ENCODE measurements at places on chromosomes 6 and 20.

- DNase-seq: no peak
Observed at GRCh38 chr6:140403020-140403419, 1028.6 kb upstream of the CITED2 start.

DNA sequence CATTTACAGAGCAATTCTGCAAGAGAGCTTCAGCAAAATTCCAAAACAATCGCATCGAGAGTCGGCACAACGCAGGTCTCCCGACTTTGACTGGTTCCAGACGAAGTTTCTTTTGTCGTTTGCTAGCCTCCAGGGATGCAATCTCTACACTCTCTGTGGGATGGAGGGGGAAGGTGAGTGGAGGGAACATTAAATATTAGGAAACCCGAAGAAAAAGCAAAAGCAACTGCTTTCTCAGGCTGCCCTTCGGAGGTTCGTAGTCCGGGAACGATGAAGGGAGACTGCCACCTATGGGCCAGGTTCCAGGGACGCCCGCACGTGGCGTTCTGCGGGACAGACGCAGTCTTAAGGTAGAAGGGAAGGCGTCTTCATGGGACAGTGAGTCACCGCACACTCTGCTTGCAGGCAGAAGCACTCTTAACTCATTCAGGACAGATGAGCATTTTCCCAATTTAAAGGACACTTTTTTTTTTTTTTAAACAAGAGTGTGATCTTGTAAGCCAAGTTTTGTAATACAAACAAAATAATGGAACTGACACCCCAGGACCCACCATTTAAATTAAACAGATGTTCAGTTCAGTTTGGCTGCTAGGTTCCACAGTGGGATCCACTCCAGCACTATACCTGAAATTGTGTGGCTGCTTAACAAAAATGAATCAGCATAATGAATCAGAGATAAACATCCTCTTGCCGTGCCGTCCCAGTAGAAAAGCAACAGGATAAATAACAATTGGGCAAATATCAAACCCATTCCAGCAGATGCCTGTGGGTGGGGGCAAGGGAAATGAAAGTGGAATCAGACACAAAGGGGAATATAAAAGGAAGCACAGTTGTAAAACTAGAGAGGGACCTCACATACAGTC is 65.8 kb upstream of the ARMC2 start:
- peak; percentile 87 for DNase-seq

GRCh38 chr6:145319605-145320004 is 415.7 kb downstream of the EPM2A start:
- DNase-seq: no peak

DNA sequence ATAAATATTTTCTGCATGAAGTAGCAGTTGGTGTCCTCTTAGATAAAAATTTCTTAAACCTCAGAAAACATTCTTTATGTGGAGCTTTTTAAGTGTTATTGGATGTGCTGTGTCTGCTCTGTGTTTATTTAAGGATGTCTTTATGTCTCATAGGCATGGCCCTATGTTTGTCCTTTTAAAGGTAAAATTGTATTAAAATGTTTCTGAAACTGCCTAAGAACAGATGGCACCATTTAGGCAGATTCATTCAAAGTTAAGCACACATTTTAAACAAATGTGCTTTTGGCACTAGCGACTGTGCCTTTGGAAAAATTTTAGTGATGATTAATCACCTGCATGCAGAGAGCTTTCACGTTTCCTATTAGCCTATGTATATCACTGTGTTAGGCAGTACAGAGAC is 125.2 kb downstream of the KIF6 start:
- DNase-seq: no peak

- no peak for DNase-seq
Observed at GRCh38 chr6:87408721-87409155, 966 bp downstream of the CFAP206 start.

- peak; percentile 13 for DNase-seq
Observed at GRCh38 chr6:4853782-4854511, 77.7 kb downstream of the CDYL start.

GRCh38 chr6:97465877-97466561 is 183.0 kb upstream of the MMS22L start:
- DNase-seq: no peak

GRCh38 chr20:59837623-59838394 is 95.6 kb downstream of the SYCP2 start:
- no peak for DNase-seq

- DNase-seq: no peak
Observed at GRCh38 chr20:21143194-21143890, 17.5 kb downstream of the KIZ start.

DNA sequence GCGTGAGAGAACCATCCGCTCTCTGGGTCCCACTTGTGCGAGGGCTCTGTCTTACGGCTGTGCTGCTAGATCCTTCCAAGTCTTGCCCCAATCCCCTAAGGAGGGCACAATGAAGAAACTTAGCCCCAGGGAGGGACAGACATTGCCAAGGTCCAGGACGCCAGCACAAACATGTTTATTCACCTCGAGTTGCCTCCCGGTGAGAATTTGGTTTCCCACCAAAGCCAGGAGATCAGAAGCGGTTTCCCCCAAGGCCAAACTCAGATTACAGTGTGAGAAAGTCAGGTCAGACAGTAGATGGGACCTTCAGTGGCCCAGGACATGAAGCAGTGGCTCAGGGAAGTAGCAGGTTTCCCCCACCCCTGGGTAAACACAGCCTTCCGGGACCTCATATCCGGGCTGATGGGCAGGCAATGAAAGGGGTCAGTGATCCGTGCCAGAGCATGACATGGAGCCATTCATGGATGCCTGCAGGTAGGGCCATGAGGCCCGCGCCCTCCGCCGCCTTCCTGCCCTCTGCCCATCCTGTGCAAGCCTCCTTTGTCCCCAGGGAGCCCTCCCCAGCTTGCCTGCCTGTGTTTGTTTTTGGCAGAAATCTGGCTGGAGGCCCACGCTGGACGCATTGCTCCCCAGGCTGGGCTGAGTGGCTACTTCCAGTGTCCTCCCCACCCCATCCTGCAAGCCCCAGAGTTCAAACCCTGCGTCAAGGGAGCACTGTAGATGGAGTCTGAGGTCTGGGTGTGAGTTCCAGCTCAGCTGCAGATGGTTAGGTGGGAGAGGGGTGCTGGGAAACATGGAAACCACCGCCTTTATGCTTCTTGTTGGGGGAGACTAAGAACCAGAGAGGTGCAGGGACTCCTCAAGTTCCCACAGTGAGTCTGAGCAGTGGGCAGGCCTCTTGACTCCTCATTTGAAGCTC is 2.0 kb downstream of the BPIFB2 start:
- DNase-seq: no peak

GRCh38 chr6:53862662-53863462 is 68.1 kb downstream of the LRRC1 start:
- DNase-seq: peak; percentile 67

DNA sequence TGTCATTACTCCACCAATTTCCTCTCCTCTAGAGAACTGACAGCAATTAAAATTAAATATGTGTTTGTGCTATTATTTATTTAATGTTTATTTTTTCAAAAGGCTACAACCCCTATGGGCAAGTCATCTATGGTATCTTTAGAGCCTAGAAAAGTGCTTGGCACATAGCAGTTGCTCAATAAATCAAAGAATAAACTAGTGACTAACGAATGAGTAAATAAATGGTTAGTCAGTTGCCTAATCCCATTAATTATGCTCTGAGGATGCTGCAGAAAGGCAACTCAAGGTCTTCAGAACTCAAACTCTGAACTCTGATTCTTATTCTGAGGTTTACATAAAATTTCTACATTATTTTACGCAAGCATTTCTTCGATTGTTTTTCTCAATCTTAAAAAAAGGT is 193.0 kb upstream of the TSHZ2 start:
- peak; percentile 55 for DNase-seq

DNA sequence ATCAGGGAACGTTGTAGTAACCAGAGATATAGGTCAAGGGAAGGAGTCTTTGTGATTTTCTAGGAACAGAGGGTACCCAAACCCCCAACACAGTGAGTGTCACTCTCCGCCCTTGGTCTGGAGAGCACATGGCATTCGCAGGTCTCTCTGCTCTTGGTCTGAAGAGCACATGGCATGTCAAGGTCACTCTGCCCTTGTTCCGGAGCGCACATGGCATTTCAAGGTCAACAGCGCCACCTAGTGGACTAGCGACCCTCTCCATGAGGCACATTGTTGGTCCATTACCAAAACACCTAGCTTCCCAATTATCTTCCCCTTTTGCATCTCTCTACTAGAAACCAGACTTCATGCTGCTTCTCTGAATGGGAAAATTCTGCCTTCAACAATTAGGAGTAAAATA is 260.0 kb downstream of the C6orf118 start:
- peak; percentile 14 for DNase-seq

- no peak for DNase-seq
Observed at GRCh38 chr6:152636609-152637295, 410 bp downstream of the SYNE1 start.

DNA sequence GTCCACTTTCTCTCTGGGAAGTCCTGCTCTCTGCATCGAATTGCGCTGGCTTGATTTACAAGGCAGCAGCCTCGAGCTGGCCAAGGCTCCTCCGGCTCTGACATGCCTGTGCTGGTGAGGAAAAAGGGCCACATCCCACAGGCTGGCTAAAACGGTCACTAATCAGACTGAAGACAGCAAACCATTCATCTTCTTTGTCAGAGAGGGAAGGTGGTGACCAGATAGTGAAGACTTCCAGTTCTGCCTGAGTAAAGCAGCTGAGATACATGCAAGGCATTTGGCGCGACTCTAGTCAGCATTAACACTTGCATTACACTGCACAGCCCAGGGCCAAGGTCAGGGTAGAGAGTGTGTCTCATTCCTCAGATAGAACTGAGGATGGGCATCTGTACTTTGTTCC is 203.2 kb upstream of the MAP3K7 start:
- DNase-seq: peak; percentile 11

DNA sequence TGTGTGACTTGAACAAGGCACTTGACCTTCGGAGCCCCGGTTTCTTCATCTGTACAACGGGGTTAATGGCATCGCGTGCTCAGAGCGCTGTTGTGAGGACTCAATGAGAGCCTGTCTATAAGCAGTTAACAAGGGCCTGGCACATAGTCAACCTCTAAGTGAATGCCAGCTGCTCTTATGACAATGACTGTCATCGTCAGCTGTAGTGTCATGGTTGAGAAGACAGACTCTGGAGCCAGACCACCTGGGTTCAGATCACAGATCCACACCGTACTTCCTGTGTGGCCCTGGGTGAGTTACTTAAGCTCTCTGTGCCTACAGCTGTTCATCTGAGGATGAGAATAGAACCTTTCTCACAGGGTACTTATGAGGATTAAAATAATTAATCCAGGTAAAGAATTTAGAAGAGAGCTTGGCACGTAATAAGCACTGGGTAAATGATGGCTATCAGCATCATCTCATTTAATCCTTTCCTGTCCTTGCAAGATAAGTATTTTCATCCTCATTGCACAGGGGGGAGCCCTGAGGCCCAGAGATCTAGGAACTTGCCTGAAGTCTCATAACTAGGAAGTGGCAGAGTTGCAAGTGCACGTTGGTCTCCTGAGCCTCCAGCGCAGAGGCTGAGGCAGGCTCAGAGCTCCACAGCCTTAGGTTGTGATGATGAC is 105.3 kb downstream of the EYA2 start:
- DNase-seq: no peak

DNA sequence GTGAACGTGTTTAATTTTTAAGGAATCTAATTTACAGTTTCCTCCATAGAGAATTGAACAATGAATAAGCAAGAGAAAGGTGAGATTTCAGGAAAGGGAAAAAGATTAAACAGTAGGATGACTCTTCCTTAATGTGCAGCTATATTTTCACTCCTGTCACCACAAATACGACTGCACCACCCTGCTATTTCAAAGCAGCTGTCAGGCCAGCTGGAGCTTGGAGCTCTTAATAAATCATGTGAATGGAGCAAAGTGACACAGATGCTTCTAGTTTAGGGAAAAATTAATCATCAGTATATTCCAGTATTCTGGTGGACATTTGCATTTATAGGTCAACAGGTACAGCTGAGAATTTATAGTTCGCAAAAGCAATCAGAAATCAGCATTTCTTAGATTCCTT is 56.5 kb upstream of the PKIB start:
- DNase-seq: no peak
